Activated CD8-positive, alpha-beta memory T cell treated with anti-CD3 and anti-CD28 coated beads for 1 hour (primary cell): ENCODE measurements at places on chromosomes 3 and 15.

DNA sequence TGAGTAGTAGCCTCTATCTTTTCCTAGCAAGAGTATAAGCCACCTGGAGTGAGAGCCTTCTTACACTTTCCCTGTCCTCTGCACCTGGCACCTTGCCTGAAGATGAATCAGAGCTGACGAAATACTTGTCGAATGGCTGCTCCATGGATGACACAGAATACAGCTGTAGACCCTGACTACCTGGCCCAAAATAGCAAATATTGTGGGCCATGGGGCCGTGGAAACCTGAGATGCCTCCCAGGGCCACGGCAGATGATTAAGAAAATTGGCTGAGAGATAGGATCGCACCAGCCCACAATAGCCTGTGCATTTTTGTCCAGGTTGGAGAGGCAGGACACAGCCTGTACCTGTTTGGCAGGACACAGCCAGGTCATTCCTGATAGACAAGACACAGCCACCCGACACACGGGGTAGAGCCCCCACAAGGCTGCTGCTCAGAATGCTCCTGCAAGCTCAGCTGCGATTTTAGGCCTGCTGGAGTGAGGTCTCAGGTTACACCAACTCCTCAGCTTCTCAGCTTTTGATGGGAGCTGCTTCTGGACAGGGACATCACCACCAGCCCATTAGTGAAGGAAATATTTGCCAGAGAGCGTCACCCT lies 22.9 kb upstream of the TPM1 start:
- no peak for DNase-seq

GRCh38 chr3:23495507-23495906 lies 292.4 kb downstream of the UBE2E2 start:
- DNase-seq = no peak

DNA sequence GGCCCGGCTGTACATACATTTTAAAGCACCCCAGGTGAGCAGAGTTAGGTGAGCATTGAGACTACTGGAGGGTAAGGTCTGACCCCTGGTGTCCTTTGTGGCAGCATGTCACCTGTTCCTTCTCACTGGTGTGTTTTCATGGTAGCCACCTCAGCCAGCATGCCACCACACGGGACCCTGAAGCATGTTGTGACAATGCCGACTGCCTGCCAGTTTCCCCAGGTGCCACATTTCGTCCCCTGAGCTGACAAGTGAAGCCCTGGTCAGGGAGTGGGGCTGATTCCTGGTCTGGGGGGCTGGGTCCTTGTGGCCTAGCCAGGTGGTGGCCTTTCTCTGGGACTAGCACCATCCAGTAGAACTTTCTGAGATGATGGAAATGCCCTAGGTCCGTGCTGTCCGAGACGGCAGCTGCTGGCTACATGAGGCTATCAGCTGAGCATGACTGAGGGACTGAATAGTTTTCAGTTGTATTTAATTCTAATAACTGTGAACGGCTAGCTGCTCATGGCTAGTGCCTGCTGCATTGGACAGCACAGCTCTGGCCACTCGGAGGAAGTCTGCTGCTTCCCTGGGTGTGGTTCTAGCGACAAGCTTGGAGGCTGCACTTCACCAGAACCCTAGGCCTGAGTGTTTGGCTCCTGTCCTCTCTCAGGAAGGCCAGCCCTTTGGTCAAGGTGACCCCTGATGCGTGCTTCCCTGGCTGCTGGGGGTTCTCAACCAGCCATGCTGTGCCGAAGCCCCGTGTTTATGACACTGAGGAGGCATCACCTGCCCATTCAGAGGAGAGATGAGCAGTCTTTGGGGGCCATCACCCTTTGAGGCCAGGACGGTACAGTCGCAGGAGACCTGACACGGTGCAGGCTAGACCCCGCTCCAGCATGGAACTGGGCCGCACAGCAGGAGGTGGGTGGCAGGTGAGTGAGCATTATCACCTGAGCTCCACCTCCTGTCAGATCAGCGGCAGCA lies 3.9 kb downstream of the C3orf22 start:
- DNase-seq = no peak

- DNase-seq = no peak
Observed at GRCh38 chr3:6326771-6327170, 534.1 kb upstream of the GRM7 start.

DNA sequence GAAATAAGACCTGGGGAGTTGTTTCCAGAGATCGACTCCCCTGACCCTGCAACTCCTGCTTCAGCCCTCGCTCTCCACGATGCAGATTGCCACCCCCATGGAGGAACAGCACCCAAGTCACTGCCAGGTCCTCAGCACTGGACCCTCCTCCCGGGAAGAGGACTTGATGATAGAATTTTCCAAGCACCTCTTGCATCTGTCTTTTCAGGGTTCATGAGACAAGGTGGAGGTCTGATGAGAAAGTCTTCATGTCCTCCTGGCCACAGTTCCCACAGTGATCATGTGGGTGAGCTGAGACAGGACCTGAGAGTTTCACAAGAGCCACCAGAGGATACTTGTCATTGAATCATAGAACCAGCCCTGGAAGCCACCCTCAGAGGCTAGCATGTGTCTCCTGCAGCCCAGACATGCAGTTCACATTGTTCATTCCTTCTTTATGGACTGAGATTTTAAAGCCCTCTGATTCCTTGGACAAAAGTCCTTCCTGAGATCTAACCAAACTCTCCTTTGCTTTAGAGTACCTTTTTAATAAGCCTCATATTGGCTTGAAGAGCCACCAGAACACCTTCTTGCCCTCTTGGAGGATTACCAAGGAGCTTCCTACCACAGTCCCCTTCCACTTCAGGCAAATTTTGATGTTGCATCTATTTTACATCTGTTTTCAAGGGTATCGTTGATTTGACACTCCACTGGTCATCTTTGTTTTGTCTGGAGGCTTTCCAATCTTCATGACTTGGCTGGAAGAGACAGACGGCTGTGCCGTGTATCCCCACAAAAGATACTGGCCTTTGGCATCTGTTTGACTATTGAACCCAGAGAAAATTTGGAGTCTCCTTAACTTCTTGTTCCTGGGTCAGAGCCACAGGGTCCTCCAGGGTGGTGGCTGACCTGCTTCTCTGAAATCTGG lies 224.8 kb upstream of the BHLHE40 start:
- no peak for DNase-seq

DNA sequence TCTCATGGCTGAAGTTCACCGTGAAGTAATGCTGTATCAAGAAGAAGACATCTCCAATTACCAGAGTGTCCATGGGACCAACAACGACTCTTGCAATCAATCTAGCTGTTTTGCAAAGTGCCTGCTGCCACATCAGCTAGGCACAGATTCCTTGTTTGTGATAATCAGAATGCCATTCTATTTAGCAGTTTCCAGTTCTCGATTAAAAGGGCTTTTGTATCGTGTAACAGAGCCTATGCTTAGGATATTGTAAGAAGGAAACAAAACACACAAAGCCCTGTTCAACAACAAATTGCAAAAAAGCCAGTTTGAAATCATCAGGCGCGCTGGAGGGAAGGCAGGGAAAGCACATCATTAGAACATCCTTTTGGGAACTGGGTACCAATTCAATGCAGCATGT lies 26.1 kb downstream of the RASGRF1 start:
- no peak for DNase-seq

DNA sequence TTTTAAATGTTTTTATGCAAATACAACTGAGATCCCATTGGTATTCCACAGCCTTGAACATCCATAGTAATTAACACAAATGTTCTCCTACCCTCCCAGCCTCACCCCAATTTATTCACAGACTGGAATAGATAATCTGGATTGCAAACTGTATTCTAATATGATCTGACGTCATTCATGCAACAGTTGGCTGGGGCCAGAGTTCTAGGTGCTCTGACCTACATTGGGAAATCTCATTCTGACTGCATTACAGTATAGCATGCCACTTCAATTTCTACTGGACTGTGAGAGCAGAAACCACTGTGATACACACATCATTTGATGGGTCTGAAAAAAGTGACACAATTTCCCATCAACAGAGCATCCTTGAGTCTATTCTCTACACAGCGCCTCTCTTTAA lies 403.1 kb downstream of the MAGI1 start:
- no peak for DNase-seq

DNA sequence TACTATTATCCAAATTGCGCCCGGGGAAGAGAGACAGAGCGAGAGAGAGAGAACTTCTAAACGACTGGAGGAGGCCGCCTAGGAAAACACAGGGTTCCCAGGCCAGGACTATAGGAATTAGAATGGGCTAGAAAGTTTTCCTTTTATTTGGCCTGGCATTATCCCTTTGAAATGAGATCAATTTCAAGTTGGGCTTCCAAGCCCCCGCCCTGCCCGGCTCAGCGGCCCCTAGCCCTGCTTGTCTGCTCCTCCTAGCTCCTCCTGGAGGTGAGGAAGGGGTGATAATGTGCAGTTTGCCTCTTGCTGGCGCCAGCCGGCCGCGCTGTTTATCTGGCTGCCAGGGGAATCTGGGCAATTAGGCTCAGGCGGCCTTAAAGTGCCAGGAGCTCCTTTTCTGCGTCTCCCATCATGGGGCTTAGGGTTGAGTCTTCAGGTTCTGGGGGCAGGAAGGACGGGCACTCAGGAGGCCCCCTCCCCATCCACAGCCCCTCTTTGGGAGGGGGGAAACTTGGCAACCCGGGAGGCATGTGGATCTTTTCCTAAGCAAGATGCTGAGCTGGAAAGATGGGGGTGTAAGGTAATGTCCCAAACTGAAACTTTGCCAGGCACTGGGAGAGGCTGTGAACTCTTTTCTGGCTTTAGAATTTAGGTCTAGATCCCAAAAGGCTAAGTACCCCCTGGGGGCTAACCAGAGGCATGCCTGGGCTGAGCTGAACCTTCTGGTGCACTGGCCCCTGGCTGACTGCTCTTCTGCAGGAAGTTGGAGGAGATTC lies 5.5 kb downstream of the SMAD6 start:
- DNase-seq = no peak

- DNase-seq = no peak
Observed at GRCh38 chr3:80771085-80771484, 990.4 kb downstream of the GBE1 start.

DNA sequence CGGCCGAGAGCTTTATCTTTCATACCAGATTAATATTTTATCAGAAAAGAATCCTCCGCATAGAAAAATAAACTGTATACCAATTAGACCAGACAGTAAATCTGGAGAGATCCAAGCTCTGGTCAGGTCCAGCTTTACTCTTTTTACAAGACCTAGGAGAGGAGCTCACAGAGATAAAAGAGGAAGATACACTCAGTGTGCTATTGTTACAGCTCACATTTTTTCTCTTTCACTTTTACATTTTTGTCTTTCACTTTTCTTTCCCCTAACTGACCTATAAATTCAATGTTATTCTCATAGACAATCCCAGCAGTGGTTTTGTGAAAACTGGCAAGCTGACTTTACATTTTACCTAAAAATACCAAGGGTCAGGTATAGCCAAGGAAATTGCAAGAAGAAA lies 55.8 kb downstream of the GUCA1C start:
- no peak for DNase-seq

DNA sequence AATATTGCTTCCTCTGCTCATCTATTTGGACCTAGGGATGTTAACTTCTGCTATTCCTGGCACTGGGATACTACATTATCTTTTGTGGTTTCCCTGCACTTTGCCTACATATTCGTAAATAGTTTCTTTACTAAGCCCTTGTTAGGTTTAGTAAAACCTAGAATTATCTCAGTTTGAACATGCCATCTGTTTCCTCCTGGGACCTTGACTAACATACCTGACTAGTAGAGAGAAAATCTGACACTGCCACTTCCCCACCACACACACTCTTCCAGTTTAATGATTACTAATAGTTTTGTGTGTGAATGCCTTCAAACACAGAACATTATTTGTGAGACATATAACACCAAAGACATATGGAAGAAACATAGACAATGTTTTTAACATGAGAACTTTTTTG lies 28.2 kb upstream of the SOX2 start:
- DNase-seq = no peak

DNA sequence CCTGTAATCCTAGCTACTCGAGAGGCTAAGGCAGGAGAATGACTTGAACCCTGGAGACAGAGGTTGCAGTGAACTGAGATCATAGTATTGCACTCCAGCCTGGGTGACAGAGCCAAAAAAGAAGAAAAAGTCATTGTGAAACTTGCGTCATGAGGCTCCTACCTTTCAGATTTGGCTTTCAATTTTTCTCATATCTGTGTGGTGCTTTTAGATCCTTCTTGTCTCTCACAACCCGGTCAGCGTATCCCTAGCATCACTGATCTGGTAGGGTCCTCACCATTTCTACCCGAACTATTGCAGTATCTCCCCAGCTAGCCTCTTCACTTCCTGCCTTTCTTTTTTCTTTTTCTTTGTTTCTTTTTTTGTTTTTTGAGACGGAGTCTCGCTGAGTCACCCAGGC lies 21.6 kb upstream of the GCNT3 start:
- no peak for DNase-seq

DNA sequence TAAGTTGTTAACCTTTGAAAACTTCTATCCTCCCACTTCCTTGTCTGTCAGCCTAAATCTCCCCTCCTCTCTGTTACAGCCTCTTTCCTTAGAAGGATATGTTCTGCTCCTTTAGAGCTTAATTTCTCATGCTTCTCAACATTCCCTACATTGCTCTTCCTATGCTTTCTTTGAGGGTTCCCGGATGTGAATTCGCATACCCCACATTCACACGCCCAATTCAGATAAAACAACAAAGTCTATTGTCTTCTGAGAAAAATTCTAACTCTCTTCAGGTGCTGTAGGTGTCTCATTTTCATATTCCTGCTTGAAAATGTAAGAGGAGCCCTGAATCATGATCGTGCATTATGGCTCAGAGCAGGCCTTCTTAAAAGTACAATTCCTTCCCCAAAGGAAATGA lies 171.8 kb upstream of the DPH6 start:
- no peak for DNase-seq

- no peak for DNase-seq
Observed at GRCh38 chr3:150256318-150256717, 151.8 kb upstream of the TSC22D2 start.

DNA sequence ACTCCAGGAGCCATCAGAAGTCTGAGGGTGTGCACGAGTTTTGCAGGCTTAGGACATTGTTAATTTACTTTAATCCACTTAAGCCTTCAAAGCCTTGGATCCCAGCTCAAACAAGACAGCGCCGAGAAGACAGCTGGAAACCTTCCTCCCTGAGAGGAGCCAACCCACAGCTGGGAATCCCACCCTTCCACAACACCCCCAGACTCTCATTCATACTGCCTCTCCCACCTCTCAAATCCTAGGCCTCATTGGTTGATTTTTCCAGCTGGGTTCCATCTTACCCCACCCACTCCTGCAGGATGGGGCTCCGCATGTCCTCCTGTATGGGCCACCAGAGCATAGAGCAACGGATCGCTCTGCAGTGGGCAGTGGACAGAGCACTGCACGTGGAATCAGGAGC lies 80.4 kb downstream of the SEMA5B start:
- DNase-seq = no peak

GRCh38 chr15:65333148-65333820 lies 28.8 kb downstream of the RNU5B-1 start:
- no peak for DNase-seq

DNA sequence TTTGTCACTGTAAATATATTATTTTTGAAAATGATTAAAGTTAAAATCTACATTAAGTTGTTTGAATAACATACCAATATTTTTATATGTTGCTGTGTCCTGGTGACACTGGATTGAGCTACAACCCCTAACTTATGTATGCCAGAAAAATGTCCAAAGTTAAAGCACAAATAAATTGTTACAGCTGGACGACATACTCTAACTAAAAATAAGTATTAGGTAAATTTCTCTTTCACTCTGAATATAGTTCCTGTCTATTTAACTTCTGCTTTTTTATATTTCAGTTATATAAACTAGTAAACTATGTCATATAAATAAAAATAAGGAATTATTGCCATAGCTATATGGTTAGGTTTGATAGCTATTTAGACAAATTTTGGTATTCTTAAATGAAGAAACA lies 118.5 kb upstream of the SAMMSON start:
- DNase-seq = no peak
